ENCODE measurements at places on chromosomes 12 and 14. TPM values are rescaled to one million over a fixed set of nuclear protein-coding genes. Genes with fewer than 3 reads are reported as not detected.

GRCh38 chr12:93790472-93791152, 113.4 kb downstream of the CRADD start:
- DNase-seq: peak; percentile 75

DNA sequence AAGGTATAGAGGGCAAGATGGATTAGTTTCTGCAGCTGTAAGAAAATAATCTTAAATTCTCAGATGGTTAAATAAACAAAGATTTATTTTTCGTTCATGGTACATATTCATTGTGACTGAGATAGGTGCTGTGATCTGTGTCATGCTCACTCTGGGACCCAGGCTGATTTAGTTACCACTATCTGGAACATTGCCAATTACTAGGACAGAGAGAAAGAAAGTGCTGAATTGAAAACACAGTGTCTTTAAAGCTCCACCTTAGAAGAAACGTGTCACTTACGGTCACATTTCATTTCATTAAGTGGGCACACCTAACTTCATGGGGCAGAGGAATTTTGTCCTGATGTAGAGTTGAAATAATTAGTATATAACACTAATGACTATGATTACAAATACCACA, 430.0 kb downstream of the CCDC91 start:
- DNase-seq: no peak

DNA sequence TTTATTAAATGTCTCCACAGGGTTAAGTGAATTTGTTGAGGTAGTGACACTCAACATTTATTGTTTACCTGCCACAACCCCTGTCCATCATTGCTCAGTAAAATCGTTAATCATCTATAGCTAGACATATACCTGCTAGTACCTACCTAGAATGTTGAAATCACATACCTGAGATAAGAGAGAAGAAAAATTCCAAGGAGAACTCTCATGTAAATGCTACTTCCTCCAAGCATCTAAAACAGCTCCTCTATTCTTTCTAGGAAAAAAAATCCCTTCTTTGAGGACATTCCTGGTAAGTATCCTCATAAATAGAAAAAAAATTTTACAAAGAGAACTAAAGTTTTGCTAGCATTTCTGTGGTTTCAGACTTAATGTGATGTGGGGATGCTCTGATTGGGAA, 325.1 kb downstream of the DAD1 start:
- DNase-seq: no peak

DNA sequence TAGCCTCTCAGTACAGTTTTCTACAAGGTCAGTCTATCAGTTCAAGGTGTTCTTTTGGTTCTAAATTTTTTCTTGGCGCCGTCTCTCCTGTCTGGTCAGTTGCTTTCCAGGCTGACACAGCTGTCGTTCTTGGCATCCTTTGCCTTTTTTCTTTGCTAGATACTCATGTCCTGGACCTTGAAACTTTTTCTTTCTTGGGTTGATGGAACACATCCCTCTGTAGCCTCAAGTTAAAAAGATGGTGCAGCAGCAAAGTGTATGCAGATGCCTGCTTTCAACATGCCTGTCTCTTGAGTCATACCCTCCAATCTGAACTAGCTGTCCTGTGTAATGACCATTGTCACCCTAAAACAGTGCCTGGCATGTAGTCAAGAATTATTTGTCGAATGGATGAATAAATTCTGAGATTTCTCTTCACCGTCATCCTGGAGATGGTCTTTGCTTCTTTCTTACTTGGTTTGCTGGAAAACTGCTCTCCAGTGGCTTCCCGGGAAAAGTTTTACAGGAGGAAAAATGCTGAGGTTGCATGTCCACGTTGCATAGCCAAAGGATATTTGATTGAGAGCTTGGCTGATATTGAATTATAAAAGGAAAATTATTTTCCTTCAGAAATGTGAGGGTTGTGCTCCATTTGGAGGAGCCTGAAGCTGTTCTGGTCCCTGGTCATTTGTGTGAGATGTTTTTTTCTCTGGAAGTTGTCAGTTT, 4.6 kb downstream of the NYNRIN start:
- DNase-seq: peak; percentile 28

- DNase-seq: no peak
These were observed 16.1 kb downstream of the ACADS start for GRCh38 chr12:120741476-120742421.

DNA sequence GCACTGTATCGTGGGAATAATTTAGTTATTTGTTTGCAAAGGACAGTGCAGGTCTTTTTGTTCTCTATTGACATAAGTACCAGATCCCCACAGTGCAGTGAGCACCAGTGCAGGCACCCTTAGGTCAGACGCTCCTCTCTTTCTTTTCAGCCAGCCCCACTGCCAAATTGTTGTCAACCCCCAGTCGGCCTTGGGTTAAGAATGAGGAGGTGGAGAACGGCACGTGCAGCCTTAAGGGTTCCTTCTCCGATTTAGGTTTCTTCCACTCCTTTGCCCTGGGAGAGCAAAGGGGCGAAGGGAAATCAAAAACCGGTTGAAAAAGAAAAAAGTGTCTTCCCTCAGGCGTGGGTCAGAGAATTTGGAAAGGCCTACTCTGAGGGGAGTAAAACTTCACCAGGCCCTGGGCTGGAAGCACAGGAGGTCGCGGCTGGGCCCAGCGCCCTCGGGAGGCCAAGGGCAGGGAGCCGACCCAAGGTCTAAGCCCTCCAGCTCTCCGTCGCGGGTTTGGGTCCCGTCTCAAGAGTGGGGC, 4.3 kb downstream of the PAX9 start:
- no peak for DNase-seq

GRCh38 chr12:95385246-95386035, 88.5 kb upstream of the METAP2 start:
- no peak for DNase-seq

- DNase-seq: no peak
These were observed 83.7 kb upstream of the IGF1 start for GRCh38 chr12:102564026-102564425.

DNA sequence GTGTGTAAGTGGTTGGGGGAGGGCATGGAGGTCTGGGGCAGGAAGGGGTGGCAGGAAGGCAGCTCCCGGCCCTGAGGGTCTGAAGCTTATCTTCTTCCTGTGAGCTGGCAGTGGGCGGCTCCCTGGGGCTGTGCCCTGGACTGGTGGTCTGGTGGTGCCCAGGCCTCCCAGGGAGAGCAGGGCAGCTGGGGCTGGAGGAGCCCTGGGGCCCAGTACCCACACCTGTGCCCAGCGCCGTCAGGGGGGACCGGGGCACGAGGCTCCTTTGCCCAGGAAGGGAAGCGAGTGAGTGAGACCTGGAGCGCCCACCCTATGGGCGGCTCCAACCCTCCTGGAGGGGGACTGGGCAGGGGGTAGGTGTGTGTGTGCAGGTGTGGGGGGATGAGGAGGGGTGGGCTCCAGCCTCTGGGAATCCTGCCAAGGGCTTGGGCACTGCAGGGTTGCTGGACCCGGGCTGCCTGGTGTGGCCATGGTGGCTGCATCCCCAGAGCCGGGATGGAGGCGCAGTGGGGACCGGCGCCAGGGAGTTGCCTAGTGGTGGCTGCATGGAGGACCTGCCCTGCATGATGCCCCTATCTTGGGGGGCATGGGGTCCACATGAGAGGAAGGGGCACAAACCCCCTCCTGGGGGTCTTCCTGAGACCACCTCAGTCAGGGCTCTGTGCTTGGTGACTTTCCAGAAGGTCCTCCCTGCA, 353.6 kb downstream of the TMEM121 start:
- DNase-seq: no peak

The PPM1A gene
- 33.9 TPM for total RNA-seq

The YBX3 gene
- total RNA-seq: 411 TPM

The TCHP gene
- total RNA-seq: 24.3 TPM

The ACSS3 gene
- 0.53 TPM for total RNA-seq

The PLEKHH1 gene
- 0.35 TPM for total RNA-seq
